Cerebellar cortex (tissue), 1 donor: ENCODE measurements at places on chromosomes 2 and 18.

GRCh38 chr18:59498506-59499086, 139.5 kb upstream of the LMAN1 start:
- DNase-seq, result no peak

DNA sequence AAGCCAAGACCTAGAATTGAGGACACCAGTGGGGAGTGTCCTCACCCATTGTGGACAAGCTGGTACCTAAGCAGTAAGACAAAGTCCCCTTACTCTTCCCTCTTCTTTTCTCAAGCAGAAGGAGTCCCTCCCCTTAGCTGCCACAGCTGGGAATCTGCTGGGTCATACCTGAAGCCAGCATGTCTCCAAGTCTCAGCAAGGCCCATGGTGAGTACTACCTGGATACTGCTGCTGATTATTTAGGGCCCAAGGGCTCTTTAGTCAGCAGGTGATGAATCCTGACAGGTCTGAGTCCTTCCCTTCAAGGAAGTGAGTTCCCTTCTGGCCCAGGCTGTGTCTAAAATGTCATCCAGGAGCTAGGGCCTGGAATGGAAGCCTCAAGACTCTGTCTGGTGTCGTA, 198.6 kb upstream of the STK17B start:
- DNase-seq, result no peak

- DNase-seq, result no peak
Observed at GRCh38 chr2:23510471-23510870, 125.5 kb downstream of the KLHL29 start.

GRCh38 chr2:43344868-43345373, 118.5 kb upstream of the ZFP36L2 start:
- DNase-seq, result no peak

- DNase-seq, result no peak
Observed at GRCh38 chr2:179703702-179704101, 157.7 kb downstream of the ZNF385B start.

GRCh38 chr2:191064590-191064989, 50.6 kb upstream of the STAT1 start:
- DNase-seq, result no peak

DNA sequence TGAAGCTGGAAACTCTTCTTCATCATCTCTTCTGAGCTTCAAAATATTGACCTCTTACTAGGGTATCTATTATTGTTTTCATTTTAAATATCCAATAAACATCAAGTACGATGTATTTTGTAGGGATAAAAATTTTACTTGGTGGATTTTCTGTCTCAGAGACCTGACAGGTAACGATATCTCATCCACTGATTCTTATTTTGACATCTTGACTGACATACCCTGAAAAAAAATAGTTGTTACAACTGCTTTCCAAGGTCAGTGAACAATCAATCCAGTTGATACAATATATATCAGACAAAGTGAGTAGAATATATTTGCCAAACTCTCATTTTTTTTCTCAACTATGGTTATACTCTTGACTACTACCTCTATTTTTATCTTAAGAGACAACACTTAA, 963.7 kb upstream of the CDH2 start:
- no peak for DNase-seq

DNA sequence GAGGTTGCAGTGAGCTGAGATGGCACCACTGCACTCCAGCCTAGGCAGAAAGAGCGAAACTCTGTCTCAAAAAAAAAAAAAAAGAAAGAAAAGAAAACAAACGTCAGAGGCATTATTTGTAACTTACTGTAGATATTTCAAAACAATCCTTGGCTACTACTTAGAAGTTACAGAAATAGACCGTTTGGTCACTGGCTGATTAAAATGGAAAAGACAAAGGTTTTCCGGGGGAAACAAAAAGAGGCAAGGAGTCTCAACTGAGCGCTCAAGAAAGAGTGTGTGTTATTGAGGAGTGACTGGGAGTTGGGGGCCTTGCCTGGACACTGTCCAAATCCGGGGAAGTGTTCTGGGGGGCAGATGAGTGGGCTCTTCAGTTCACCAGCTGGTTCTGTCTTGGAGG, 47.6 kb downstream of the TEX44 start:
- no peak for DNase-seq

- DNase-seq, result no peak
Observed at GRCh38 chr2:113672326-113672932, 45.4 kb downstream of the RABL2A start.

- no peak for DNase-seq
Observed at GRCh38 chr18:32734442-32734841, 38.4 kb downstream of the KLHL14 start.

- DNase-seq, result no peak
Observed at GRCh38 chr2:176189681-176190641, 1.5 kb downstream of the HOXD1 start.

DNA sequence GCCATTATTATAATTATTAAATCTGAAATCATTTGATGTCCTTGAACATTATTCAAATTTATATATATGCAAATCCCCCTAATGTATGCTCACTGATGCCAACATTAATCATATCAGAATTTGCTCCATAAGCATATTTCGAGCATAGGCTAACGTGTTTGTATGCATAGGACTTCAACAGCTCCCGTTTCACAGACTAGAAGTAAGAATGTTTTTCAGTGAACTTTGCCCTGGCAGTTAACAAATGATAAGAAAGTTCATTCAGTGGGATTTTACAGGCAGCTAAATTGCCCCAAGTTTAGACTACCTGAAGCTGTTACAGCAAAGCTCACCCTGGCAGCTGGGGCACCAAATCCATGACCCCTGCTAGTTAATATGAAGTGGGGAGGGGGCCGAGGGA, 272.0 kb downstream of the LNPK start:
- DNase-seq, result no peak

GRCh38 chr2:85996591-85996990, 107.8 kb upstream of the ST3GAL5 start:
- DNase-seq, result no peak

DNA sequence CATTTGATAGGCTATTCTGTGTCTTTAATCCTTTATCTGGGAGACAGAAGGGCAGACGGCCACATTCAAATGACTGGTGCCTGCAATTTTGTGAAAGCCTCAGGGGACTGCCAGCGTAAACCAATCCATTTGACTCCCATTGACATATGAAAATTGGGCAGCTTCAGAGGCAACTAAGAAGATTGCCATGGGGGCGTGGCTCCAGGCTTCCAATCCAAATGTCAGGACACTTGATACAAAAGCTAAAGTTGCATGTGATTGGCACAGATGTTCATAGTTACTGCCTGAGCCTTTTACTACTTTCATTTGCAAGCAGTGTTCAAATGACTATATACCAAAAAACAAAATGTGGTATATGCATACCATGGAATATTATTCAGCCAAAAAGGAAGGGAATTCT, 42.0 kb downstream of the SPC25 start:
- DNase-seq, result no peak

DNA sequence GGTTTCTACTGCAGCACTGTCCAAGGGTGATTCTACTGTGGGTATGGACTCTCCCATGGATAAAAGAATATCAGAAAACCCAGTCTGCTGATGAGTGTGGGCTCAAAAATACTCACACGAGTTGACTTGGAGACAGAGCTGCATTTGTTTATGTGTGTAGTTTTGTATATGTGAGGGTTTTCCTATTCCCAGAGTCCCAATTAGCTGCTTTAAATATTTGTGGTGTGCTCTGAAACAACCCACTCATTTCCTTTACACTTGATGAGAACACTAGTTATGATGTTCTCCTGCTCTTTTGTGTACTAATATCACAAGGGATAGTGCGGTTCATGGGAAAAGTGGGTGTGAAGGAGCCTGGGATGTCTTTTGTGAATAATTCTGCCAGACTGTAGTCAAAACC, 337.3 kb downstream of the PLCL1 start:
- DNase-seq, result no peak

GRCh38 chr18:46702471-46702870, 45.5 kb upstream of the LOXHD1 start:
- DNase-seq, result peak; percentile 95

- no peak for DNase-seq
Observed at GRCh38 chr2:142942690-142943089, 65.2 kb downstream of the KYNU start.

DNA sequence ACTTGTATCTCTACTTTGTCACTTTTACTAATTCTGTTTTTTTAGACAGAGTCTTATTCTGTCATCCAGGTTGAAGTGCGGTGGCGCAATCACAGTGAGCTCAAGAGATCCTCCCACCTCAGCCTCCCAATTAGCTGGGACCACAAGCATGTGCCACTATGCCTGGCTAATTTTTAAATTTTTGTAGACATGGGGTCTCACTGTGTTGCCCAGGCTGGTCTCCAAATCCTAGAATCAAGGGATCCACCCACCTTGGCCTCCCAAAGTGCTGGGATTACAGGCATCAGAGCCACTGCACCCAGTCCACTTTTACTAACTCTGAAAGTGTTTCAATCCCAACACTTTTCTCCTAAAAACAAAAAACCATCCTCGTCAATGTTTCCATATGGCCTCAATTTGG, 94.9 kb downstream of the MALT1 start:
- no peak for DNase-seq

- no peak for DNase-seq
Observed at GRCh38 chr18:7517852-7518251, 49.3 kb upstream of the PTPRM start.

GRCh38 chr2:136666-137065, 90.4 kb upstream of the FAM110C start:
- no peak for DNase-seq

GRCh38 chr2:171141320-171141719, 19.4 kb downstream of the TLK1 start:
- DNase-seq, result no peak

DNA sequence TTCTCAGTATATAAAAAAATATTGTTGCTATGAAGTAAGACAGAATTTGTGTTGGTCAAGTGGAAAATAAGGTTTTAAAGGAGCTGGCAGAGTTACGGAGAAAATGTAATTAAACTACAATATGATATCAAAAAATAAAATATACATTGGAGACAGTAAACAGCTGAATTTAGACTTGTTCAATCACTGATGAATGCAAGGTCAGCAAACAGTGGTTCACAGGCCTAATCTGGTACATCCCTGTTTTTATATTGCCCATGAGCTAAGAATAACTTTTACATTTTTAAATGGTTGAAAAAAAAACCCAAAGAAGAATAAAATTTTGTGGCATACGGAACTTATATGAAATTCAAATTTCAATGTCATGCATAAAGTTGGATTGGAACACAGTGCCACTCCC, 131.0 kb upstream of the TRIB2 start:
- no peak for DNase-seq

DNA sequence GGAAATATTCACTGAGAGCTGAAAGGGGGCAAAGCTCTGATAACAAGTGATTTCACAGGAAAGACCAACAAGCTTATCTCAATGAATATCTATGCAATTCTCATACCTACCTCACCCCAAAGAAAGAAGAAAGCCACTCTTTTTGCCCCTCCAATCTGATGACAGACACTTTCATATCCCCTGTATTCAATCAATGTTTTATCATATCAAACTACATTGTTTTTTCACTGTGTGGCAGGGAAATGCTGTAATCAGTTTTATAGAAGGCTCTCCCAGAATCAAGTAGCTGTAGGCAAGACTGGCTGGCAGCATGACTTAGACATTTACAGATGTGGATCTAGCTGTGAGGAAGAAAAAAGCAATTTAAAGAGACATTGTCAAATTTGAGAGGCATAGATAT, 81.3 kb upstream of the PIK3C3 start:
- DNase-seq, result no peak

- no peak for DNase-seq
Observed at GRCh38 chr2:95061119-95061512, 35.6 kb downstream of the MAL start.

DNA sequence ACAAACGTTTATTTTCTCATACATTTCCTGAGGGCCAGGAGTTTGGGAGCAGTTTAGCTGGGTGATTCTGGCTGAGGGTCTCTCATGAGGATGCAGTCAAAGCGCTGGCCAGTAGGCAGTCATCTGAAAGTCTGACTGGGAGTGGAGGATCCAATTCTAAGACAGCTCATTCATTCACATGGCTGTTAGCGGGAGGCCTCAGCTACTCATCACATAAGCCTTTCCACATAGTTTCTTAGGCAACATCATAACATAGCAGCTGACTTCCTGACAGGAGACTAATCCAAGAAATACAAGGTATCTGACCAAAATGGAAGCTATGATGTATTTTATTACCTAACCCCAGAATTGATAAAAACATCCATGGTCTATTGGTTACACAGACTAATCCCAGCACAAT, 2.9 kb upstream of the MRPL44 start:
- peak; percentile 42 for DNase-seq

GRCh38 chr2:111178296-111178695, 57.6 kb downstream of the BCL2L11 start:
- no peak for DNase-seq

DNA sequence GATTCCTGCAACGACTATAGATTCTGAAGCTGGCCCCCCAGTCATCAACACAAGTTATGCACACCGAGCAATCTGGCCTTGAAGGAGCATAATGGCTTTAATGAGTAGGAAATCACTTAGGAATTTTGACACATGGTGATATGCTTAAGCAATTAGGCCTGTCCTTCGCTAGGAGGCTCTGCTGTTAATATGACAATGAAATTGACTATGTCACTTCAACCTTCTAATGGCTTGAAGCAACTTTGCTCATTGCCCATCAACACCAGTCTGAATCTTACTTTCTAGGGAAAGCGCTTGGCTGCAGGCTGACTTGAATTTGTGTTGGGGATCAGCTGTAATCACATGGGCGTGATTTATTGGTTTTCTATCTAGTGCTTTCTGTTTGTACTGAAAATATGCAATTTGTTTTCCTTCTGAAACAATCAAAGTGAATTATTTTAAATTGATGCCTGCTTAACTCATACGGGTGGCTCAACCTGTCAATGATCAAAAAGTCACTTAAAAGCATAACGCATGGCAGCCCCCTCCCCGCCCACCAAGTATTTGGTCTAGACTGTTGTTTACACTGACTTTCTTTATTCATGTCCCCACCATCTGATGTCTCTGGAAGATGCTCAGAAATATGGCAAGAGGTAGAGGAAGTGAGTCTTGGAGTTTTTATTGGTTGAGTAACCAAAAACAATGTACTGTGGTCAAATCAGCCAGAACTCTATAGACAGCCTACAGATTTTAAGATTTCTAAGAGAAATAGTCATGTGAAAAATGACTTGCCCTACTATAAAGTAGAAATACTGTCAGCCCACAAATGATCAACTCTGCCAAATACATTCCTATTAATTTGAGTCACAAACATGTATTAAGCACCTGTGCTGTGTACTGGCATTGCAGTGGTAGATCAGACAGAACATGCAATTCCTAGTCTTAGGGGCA, 344.9 kb downstream of the RBM43 start:
- DNase-seq, result no peak
